Vagina (tissue), 2 donors: ENCODE measurements at places on chromosomes 2 and 18.
A peak's percentile ranks its signal among the peaks of the same experiment; 100 is the strongest.

- DNase-seq = no peak
- H3K36me3 ChIP-seq = no peaks in the 10 kb centered on the region
- H3K4me3 ChIP-seq = no peak overlapping the region
- H3K4me1 ChIP-seq = no peaks in the 10 kb centered on the region
These were observed 96.6 kb downstream of the MBD2 start for GRCh38 chr18:54127759-54128378.

DNA sequence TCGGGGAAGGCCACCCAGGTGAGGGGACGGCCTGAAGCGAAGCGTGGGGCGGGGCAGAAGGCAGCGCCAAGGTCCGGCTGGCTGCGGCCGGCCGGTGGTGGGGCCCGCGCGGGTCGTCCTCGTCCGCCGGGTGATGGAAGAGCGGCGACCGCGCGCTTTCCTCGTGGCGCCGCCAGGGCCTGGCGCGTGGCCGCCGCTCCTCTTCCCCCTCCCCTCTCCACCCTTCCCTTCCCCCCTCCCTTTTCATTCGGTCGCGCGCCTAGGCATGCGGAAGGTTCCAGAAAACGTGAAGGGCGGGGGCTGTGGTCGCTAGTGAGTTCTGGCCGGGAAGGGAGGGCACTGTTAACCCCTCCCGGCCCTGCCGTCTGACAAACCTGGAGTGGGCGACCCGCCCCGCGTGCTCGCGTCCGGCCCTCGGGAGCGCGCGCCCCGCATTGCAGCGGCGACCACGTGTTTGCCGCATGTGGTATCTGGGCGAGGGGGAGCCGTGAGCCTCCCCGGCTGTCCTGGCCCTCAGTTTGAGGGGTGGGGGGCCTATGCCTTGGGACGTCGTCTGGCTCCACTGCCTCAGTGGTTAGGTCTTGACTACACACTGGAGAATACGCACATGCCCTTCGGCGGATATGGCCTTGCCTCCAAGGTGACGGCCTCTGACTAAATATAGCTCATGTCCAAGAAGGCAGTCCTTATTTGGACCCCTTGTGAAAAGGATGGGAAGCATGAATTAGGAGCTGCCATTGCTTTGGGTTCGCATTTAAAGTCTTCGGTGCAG, 579 bp downstream of the MAT2A start:
- peak overlapping the region; percentile 99 for H3K27ac ChIP-seq
- DNase-seq = no peak

GRCh38 chr2:32738939-32739338, 111.1 kb downstream of the TTC27 start:
- H3K36me3 ChIP-seq = no peaks in the 10 kb centered on the region
- H3K4me1 ChIP-seq = no peaks in the 10 kb centered on the region
- no peak overlapping the region for H3K27ac ChIP-seq
- DNase-seq = no peak

- H3K4me3 ChIP-seq = no peak overlapping the region
- no peaks in the 10 kb centered on the region for H3K36me3 ChIP-seq
- no peak overlapping the region for H3K27ac ChIP-seq
- DNase-seq = no peak
These were observed 13.3 kb upstream of the ATP8B1 start for GRCh38 chr18:57816208-57816954.
